Aorta (tissue), 5 donors: ENCODE measurements at places on chromosomes 1 and 21. TPM values are rescaled to one million over a fixed set of nuclear protein-coding genes. Genes with fewer than 3 reads are reported as not detected.

TNFRSF18 gene
- not detected for polyA plus RNA-seq

SPAG17 gene
- polyA plus RNA-seq = not detected

TMEM240 gene
- 15.1 TPM for polyA plus RNA-seq

NOS1AP gene
- polyA plus RNA-seq = 0.97 TPM

KIF26B gene
- under 0.01 TPM for polyA plus RNA-seq

LORICRIN gene
- polyA plus RNA-seq = not detected

OLIG2 gene
- polyA plus RNA-seq = not detected

NBPF6 gene
- not detected for polyA plus RNA-seq

GRCh38 chr1:77672374-77672773, 10.1 kb downstream of the ZZZ3 start:
- no peak for DNase-seq

DNA sequence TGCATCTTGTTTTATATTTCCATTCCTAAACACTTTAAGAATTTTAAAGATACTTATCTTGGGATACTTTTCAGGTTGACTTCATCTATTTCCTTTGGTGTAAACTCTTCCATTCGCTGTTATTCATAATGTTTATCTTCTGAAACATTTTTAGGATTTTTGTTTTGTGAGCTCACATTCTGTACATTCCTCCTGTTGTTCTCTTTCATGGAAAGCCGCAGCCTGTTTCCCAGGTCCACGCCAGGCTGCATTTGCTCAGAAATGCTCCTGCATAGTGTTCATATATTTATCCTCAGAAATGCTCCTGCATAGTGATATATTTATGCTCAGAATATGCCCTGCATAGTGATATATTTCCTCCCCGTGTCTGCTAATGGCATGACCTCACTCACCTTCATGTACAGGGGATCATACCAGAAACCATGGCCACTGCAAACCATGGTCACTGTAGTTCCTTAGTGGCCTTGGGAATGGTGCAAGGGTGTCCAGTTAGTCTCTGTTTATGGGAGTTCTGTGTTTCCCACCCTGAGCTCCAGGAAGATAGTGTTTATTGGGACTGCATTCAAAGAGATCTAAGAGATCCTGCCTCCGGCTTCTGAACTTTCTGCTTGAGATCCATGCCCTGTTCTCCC, 153.9 kb upstream of the GREM2 start:
- DNase-seq = no peak

- DNase-seq = no peak
Measured at GRCh38 chr21:41254090-41254700, 62.4 kb upstream of the FAM3B start.

GRCh38 chr1:88751714-88752113, 67.6 kb downstream of the PKN2 start:
- no peak for DNase-seq

DNA sequence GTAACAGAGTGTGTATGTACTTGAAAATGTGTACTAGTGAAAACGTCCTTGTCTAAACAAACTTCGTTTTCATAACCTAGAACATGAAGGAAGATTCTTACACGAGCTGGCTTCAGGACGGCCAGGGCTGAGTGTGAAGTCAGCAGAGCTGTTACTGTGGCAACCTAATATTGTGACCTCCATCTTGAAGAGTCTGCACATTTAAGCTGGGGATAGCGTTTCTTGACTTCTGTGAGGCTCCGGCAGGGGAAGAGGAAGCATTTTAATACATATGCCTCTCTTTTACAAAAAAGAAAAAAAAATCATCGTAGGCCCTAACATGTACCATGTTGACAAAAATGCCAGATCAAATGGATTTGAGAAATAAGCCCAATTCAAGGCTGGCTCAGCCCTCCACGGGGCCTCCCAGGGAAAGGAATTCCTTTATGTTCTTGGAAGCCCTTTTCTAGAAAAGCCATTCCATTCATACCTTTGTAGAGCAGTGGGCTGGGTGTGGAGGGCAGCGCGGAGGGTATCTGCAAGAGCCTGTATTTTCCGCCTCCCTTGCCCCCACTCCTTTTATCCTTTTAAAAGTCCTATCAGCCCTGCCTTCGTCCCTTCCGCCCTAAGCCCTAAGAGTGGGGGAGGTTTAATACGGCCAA, 51.1 kb downstream of the SIM2 start:
- no peak for DNase-seq

DNA sequence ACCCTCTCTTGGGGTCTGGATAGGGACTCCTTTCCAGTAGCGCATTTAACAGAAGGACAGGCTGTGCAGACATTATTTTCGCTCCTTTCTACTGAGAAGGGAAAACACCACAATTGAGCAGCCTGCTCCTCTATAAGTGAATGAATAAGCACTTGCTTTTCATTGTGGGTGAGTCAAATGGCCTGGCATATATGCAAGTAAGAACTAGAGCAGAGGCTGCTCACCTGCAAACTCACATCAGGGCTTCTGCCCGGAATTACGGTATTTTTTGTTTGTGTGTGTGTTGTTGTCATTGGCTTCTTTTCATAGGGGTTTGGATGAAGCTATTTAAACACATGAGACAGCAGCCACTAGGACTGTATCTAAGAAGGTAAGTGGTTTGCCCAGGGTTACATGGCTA, 200.1 kb upstream of the CAMK1G start:
- DNase-seq = no peak

DNA sequence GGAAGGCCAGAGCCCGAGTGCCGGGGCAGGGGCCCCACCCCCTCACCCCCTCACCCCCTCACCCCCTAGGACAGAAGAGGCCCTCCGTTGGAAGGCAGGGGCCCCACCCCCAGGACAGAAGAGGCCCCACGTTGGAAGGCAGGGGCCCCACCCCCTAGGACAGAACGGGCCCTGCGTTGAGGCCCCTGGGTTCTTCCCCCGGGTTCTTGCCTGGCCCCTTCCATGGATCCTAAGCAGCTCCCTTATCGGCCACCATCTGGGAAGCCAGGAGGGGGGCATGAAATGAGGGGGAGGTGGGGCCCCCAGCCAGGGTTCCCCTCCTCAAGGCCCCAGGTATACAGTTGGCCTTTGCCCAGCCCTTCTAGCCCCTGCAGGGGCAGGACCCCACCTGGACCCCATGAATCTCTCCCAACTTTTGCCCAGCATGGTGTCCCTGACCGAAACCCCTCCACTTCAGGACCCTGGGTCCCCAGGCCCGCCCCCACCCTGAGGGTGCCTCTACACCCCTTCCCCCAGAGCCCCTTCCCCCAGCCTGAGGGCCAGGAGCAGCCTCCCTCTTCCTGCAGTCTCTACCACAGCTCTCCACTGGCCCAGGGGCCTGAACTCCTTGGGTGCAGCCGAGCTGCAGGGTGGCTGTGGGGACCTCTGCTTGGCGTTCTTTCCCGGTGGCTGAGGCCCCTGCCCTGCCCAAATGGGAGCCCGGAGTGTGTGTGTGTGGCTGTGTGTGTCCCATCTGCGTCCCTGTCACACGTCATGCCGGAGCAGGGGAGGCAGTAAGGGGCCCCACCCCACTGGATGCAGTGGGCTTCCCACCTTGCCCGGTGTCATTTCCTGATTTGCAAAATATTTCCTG, 4.3 kb upstream of the VWA1 start:
- DNase-seq = peak; percentile 42

- no peak for DNase-seq
Measured at GRCh38 chr1:109974191-109974590, 10.4 kb upstream of the AHCYL1 start.

- no peak for DNase-seq
Measured at GRCh38 chr1:80579055-80579454, 1221.7 kb upstream of the ADGRL2 start.

DNA sequence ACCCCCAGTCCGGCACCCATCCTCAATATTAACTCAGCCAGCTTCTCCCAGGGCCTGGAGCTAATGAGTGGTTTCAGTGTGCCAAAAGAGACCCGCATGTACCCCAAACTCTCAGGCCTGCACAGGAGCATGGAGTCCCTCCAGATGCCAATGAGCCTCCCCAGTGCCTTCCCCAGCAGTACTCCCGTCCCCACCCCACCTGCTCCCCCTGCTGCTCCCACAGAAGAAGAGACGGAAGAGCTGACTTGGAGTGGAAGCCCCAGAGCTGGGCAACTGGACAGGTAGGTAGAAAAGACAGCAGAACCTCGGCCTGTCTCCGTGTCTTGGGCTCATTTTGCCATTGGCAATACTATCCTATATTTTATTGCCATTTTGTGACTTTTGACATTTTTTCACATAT, 45.4 kb upstream of the IPO9 start:
- no peak for DNase-seq

DNA sequence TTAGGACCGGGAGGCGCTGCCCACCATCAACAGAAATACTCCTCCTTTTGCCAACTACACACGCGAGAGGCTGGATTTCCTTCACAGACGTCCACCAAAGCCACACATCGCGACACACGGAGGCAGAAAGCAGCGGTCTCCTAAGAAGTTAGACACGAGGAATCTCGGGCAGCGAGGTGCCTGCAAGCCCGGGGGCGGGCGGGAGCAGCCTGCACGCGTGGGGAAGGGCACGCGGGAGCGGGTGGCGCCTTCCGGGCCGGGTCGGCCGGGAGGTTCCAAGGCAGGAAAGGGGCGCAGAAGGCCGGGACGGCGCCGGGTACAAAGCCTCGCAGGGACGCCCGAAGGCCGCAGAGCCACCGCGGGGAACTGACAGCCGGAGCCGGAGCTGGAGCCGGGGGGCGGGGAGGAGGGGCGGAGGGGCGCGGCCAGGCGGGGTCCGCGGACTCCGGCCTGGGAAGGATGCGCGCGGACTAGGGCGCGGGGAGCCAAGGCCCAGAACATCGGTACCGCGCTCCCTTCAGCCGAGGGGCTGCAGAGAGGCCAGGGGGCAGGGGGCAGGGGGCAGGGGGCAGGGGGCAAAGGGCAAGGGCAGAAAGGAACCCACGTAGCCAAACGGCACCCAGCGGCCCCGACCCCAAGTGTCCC, 722 bp downstream of the NPHP4 start:
- DNase-seq = peak; percentile 81

DNA sequence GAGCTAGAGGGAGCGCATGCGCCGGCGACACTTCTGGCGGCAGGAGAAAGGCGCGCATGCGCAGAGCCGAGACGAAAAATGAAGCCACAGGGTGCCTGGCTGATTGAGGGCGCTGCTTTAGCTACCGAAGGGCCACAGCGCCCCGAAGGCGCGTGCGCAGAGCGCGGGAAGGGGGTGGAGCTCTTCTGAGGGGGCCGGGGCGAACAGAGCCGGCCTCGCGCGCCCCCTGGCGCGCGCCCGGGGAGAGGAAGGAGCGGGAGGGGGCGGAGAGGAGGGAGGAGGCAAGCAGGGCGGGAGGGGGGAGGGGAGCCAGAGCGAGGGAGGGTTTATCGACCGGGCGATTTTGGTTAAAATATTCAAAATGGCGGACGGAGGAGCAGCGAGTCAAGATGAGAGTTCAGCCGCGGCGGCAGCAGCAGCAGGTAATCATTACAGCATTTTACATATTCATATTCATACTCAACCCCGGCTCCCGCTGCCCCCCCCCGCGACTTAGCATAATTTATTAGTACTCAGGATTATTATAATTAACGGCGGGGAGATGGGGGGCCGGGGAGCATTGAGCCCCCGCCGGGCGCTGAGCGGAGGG, at the start of gene POU2F1:
TSS of gene POU2F1 (plus strand) at position 350 of the 589 bp plus-strand sequence. CDS start at position 362, 12 bp downstream.
- DNase-seq = peak; percentile 99

DNA sequence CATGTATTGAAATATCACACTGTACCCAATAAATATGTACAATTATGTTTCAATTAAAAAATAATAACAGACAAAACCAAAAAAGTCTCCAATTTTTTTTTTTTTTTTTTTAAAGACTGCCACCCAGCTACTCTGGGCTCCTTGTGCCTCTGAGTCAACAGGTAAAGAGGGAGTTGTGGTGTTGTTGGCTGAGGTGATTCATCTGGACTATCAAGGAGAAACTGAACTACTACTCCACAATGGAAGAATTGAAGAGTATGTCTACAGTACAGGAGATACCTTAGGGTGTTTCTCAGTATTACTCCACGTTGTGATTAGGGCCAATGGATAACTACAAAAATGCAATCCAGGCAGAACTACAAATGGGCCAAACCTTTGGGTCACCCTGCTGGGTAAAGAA, 67.9 kb downstream of the SCMH1 start:
- no peak for DNase-seq

DNA sequence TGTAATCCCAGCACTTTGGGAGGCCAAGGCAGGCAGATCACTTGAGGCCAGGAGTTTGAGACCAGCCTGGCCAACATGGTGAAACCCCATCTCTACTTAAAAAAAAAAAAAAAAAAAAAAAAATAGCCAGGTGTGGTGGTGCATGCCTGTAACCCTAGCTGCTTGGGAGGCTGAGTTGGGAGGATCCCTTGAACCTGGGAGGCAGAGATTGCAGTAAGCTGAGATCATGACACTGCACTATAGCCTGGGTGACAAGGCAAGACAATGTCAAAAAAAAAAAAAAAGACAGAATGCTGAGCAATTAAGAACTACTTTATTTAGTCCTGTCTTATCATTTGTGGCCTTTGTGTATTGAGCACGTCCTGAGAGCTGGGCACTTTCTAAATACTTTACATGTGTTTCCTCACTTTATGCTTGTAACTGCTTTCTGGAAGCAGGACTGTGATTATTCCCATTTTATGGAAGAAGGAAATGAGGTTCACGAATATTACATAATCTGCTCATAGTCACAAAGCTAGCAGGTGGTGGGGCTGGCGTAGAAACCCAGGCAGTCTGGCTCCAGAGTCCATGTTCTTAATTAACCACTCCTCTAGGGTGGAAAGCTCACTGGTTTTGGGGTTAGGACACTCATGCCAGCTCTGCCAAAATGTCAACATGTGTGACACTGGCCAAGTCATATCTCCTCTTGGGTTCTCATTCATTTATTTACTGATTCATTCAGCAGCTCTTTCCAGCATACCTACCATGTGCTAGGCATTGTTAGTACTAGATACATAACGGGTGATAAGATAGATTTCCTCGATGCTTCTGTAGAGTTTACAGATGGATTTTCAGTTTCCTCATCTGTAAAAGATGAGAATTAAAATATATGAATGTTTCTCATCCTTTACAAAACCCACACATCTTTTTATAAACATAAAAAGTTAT, 57.7 kb downstream of the DDR2 start:
- no peak for DNase-seq

GRCh38 chr1:157369808-157370521, 182.3 kb downstream of the FCRL5 start:
- no peak for DNase-seq

GRCh38 chr1:8360493-8361197, 42.7 kb downstream of the SLC45A1 start:
- DNase-seq = peak; percentile 50

DNA sequence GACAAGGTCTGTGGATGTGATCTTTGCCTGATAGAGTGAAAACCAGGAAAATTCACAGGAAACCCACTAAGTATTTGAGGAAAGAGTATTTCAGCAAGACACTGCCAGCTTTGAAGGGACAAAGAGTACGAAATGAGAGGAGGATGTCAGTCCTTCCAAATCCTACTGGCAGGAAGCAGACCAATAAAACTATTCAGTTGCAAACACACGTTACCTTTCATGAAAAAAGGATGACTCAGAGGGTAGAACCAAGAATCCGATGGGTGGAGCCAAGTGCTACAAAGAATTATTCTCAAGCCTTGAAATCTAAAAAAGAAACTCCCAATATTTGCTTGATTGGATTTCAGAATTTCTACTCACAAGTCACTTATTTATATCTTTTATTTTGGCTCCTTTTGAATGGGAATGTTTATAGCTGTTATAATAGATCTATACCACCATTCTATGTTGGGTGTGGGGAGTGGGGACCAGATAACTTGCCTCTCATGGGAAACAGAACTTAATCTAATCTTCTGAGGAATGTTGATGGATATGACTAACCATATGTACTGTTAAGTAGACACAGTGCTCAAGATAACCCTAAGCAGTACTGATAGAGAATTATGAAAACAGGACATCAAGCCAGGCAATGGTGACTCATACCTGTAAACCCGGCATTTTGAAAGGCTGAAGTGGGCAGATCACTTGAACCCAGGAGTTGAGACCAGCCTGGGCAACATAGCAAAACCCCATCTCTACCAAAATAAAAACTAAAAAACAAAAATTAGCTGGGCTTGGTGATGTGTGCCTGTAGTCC, 19.3 kb upstream of the HEATR1 start:
- DNase-seq = no peak

- no peak for DNase-seq
Measured at GRCh38 chr1:246533371-246533905, 26.4 kb upstream of the SMYD3 start.
